Keratinocyte (primary cell): ENCODE measurements at places on chromosomes 12 and 14. TPM values are rescaled to one million over a fixed set of nuclear protein-coding genes. Genes with fewer than 3 reads are reported as not detected.

The SYCP3 gene
- 0.09 to 0.16 TPM (median 0.13 TPM) in 3 replicates for polyA plus RNA-seq

DNA sequence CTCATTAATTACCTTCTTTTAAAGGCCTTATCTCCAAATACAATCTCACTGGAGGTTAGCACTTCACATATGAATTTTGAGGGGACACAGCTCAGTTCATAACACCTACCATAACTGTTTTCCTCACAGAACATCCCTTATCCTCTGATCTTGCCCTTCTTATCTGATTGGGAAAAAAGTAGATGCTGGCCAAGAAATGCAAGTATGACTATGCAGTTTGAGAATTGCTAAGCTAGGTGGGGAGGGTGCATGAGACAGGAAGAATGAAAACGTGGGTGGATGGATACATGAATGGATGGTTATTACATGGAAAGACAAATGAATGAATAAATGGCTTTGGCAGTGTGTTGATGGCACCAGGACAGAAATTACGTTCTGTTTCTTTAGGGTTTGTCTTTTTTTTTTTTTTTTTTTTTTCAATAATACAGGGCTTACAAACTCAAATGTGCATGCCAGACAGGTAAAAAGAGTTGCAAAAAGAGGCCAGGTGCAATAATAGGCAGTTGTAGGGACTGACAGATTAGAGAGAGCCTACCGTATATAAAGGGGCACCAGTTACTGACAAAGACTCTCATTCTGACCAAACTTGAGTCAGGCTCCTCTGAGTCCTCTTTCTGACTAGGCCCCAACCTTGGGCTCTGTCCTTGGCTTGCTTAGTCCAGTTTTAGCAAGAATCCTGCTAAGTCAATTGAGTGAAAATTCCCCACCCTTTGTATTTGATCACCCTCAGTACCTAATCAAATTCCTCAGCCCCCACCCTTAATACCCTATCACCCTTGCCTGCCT is 304.9 kb downstream of the ZFP36L1 start:
- H3K36me3 ChIP-seq: no peaks in the 10 kb centered on the region
- no peak overlapping the region for H3K4me3 ChIP-seq
- H3K27me3 ChIP-seq: no peaks in the 10 kb centered on the region
- H3K4me1 ChIP-seq: peaks cover 24% of the 10 kb centered on the region
- DNase-seq: no peak

The LGR5 gene
- polyA plus RNA-seq: 0.05 to 0.19 TPM (median 0.05 TPM) in 3 replicates

GRCh38 chr14:64628940-64629408 is 75.2 kb upstream of the PLEKHG3 start:
- no peaks in the 10 kb centered on the region for H3K27me3 ChIP-seq
- no peak for DNase-seq
- no peak overlapping the region for H3K4me3 ChIP-seq
- H3K36me3 ChIP-seq: no peaks in the 10 kb centered on the region

DNA sequence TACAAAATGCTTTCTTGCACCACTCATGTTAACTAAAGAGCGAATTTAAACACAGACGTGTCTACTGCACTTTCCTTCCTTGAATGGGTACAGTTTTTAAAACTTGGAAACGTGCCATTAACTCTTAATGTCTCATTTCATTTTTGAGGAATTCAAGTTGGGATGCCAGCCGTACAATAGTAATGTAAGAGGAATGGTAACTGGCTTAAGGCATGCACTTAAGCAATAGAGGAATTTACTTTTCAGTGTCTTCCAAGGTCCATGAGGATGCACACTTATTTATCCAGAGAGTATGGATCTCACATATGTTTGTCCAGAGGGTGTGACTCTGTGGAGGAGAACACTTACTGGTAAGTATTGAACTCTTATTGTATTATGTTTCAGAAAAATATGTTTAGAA is 52.9 kb downstream of the PPP4R4 start:
- no peaks in the 10 kb centered on the region for H3K4me1 ChIP-seq
- no peak for DNase-seq
- no peaks in the 10 kb centered on the region for H3K27me3 ChIP-seq
- H3K27ac ChIP-seq: no peak overlapping the region

The HSPA2 gene
- polyA plus RNA-seq: 7.0 to 24.7 TPM (median 12.0 TPM) in 3 replicates

GRCh38 chr12:127125607-127126259 is 1141.2 kb upstream of the TMEM132C start:
- H3K4me1 ChIP-seq: peaks cover 29% of the 10 kb centered on the region
- no peaks in the 10 kb centered on the region for H3K36me3 ChIP-seq
- H3K27me3 ChIP-seq: no peaks in the 10 kb centered on the region
- H3K27ac ChIP-seq: peak overlapping the region; percentile 92

DNA sequence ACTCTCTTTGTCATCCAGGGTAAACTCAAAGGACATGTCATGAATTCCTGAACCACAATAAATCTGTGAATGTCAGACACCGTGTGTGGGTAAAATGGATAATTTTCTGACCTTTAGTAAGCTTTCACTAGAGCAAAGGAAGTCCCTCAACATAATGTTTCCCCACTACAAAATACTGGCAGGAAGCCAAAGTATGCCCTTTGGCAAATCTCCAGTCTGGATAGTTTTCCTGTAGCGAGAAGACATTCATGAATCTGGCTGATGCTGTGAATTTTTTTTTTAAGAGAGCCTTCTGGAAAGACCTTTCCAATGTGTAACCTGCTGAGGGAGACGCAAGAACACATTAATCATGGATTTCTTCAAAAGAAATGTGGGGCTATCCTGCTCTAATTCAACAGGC is 389.6 kb upstream of the DDHD1 start:
- H3K4me3 ChIP-seq: no peak overlapping the region
- H3K27ac ChIP-seq: no peak overlapping the region
- H3K36me3 ChIP-seq: no peaks in the 10 kb centered on the region
- H3K4me1 ChIP-seq: no peaks in the 10 kb centered on the region

DNA sequence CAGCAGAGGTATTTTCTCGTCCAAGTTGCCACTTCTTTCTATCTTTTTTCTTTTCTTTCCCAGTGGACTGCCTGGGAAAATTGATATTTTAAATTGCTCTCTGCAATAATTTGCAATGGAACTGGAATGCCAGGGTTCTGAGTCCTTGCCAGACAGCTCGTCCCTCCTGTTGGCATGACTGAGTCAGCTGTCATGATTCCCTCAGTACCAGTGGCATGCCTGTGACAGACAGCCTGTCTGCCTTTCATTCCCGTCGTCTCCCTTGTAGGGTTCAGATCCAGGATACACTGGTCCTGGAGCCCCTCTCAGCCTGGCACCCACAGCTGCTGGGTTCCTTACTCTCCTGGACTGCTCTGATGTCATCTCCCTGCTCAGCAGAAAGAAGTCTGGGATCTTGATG is 84.8 kb downstream of the PTPN11 start:
- no peak for DNase-seq
- H3K27ac ChIP-seq: no peak overlapping the region
- H3K27me3 ChIP-seq: no peaks in the 10 kb centered on the region
- H3K4me3 ChIP-seq: no peak overlapping the region
- H3K36me3 ChIP-seq: peaks cover 31% of the 10 kb centered on the region

The IFNG-AS1 gene
- polyA plus RNA-seq: not detected in 3 replicates
